COR-L47 (cell line): ENCODE measurements at places on chromosomes 4 and X.

GRCh38 chrX:122219735-122220134 lies 964.3 kb upstream of the GRIA3 start:
- no peak for DNase-seq

DNA sequence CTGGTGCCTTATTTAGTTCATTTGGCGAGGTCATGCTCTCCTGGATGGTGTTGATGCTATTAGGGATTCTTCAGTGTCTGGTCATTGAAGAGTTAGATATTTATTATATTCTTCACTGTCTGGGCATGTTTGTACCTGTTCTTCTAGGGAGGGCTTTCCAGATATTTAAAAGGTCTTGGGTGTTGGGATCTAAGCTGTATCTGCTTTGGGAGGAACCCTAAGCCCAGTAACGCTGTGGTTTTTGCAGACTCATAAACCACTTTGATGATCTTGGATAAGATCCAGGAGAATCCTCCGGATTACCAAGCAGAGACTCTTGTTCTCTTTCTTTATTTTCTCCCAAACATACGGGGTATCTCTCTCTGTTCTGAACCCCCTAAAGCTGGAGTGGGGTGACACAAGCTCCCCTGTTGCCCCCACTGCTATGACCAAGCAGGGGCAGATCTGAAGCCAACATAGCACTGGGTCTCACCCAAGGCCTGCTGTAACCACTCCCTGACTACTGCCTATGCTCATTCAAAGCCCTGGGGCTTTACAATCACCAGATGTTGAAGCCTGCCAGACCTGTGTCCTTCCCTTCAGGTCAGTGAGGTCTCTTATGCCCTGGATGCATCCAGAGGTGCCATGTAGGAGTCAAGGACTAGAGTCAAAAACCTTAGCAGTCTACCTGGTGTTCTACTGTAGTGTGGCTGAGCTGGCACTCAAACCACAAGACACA lies 187.6 kb downstream of the GUCY2F start:
- no peak for DNase-seq

DNA sequence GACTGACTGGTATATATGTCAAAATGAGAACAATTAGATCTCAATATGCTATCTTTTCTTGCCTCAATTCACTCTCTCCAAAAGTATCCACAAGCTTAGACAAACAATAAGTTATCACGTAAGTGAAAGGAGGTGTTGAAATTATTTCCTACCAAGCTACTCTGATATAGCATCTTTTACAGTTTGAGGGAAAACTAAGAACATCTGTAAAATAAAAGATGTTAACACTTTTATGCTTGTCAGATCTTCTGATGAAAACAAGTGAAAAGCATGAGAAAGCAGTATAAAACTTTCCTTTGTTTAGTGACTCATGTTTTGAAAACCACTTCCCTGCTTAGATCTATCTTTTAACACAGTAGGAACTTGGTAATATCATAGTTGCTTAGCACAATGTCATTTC lies 8.4 kb upstream of the MAB21L2 start:
- no peak for DNase-seq

DNA sequence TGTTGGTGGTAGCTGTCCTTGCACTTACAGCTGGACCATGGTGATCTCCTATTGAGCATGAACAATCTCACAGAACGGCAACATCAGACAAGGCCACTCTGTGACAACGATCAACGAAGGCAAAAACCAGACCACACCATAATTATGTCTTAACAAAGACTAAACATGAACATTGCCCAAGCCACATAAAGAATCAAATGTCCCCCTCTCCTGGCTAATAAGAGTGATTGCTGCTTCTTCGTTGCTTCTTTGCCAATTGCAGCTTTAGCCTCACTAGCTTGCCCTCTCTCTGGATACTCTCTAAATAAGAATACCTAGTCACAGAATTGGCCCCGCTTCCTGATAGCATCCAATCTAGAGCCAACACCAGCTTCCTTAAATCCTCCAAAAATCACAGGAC lies 41.5 kb upstream of the PGRMC1 start:
- no peak for DNase-seq

DNA sequence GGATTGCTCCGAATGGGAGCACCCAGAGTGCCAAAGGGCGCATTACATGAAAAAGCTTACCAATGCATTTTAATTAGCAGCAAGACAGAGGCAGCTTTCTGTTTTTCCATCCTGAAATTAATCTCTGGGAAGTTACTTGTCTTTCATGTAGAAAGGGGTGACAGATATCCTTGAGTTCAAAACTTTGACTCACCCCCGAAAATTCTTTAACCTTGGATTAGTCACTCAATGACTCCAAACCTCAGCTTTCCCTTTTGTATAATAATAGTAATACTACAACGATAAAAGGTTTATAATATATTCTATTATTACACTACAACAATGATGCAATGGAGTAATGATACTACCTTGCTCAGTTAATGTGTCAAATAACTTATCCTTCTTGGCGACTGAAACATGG lies 126.3 kb downstream of the ADAMTS3 start:
- no peak for DNase-seq

DNA sequence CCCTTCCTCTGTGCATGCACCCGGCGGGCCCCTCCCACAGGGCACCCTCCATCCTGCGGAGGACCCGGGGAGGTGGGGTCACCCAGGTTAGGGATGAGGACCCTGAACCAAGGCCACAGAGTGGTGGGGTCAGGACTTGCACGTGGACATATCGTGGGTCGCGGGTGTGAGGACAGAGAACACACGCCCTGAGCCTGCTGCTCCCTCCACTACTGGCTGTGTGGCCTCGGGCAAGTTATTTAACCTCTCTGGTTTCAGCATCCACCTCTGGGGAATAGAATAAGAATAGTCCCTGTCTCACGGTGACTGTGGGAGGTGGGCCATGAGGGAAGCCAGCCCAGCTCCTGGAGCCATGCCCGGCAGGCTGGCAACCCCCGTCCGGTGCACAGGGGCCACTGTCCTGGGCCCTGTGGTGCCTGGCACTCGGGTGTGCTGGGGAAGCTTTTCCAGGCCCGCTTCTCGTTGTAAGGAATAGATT lies 5.1 kb downstream of the PSAPL1 start:
- DNase-seq: no peak

DNA sequence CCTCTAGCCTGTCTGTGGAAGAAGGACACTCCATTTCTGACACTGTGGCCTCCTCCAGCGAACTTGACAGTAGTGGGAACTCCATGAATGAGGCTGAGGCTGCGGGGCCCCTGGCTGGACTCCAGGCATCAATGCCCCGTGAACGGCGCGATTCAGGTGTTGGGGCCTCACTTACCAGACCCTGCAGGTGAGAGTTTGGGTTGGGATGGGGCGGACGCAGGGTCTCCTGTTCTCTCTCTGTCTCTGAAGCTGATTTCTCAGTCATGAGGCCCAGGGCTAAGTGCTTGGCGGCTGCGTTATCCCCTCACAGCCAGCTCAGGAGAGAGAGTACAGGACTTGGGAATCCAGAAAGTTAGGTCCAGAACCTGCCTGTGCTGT lies 71.0 kb downstream of the STARD8 start:
- no peak for DNase-seq

DNA sequence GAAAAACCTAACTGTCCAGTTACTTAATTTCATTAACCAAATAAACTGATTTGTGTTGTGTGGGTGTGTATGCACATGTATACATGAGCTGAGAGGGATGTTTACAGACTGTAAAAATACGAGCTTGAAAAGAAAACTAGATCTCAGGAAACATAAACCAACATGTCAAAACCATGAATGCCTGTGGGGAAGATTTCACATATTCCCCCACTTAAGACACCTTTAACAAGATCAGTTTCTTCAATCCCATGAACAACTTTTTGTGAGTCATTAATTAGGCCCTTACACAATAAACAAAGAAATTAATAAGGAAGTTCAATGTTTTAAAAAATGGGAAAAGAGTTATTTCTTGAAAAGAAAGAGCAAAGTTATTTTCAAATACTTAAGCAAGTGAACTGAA lies 170.8 kb downstream of the ZNF674 start:
- no peak for DNase-seq

DNA sequence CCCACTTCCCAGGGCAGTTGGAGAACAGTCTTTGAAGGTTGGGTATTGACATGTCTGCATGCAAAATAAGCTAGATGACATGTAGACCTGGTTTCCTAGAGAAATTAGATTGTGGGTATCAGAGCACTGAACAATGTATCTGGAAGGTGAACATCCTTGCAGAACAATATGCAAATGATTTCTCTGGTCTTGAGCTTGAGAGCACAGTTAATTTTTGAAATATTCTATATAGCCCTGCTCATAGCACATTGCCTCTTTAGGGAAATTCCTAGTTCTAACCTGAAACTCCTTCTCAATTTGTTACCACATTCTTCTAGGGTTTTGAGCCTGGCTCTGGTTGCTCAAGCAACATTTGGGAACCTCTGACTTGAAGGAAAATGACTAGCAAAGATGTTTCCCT lies 41.6 kb upstream of the LAS1L start:
- DNase-seq: no peak

GRCh38 chr4:1715002-1715758 lies 3.1 kb upstream of the SLBP start:
- DNase-seq: no peak

DNA sequence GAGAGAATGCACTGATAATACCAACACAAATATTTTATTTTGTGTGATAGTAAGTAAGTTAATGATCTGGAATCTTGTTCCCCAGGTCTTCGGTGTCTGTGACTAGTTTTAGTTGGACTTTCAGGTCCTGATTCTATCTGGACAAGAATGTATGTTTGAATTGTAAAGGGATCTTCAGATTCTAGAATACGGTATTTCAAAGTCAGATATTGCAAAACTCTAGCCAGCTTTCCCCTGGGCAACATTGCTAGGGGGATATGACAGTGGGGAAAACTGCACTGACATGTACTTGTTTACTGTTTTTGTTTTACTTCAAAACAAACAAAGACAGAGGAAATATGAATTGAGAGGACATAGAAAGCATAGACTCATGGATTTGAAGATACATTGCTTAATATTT lies 489.0 kb downstream of the FAM133A start:
- DNase-seq: no peak

DNA sequence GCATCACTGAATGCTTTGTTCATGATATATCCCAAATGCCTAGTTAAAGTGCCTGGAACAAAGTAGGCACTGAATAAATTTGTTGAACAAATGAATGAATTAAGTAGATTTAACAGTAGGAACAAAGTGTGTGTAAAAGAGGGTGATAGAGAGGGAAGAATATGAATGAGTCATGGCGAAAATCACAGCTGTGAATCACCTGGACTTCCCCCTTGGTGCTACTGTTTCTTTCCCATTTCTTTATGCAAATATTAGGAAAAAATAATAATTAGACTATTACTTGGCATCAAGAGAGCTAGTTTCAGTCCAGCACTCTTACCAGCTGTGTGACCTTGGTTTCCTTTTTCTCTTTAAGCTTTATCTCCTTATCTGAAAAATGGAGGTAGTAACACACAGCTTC lies 9.2 kb downstream of the SPIN3 start:
- no peak for DNase-seq

DNA sequence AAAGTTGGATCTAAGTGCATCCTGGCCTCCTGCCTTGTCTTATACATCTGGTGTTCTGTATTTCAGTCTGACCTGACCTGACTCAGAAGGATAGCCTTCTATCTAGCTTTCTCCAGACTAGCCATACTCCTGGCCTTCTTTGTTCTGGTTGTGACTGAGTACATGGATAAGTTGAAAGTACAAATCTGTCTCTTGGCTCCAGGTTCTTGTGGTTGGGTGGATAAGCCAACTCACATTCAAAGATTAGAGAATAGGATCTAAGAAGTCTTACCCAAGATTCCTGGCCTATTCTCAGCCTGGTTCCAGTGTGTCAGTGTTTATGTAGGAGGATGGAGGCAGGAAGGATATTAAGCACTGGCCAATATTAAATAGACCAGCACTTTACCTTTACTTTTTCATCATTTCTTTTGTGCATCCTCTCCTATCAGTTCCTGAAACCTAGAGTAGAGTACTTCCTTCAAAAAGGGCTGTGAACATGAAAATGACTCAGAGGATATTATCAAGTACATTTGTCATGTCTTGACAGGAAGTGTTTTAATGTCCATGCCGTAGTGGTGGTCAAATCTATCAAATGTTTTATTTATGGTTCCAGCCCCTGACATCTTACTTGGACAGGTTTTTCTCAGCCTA lies 123.5 kb downstream of the IL15 start:
- DNase-seq: no peak

DNA sequence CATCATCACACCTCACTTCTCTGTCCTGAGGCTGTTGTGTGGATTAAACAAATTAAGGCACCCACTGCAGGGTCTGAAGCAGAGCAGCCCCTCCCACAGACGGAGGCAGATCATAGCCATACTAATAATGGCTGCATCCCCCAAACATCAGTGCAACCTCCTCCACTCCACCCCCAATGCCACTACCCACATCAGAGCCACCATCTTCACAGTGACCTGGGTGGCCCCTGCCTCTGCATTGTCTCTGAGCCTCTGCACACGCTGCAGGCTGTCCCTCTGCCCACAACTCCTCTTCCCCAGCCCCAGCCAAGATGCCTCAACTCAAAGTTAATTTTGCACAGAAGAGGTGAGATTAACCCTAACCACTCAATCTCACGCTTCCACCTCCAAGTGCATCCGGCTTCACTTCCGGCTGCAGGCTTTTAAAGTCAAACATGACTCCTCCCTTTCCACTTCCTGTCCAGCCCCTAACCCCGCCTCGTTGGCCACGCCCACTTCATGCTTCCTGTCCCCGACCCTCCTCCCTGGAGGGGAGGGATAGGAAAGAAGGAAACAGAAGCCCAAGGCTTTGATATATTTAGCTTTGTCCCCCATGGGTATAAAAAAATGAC lies 22.7 kb downstream of the JAKMIP1 start:
- no peak for DNase-seq

DNA sequence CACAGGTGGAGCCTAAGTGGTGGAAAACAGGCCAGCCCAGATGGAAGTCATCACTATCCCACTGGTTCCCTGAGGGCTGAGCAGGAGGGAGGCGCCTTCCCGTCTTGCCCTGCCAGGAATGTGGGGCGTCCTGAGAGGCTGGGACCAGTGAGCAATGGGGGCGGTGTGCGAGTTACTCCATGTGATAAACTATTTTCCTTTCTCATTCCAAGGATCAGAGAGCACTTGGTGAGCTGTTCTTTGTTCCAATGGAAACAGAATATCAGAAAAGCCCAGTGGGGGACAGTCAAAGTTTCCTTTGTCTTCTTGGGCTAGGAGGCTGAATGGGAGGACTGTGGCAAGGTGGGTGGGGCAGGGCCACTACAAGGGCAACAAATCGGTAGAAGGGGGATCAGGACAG lies 86.2 kb downstream of the NHSL2 start:
- no peak for DNase-seq

- DNase-seq: peak; percentile 80
Observed at GRCh38 chr4:140252141-140252741, 98.3 kb upstream of the MAML3 start.

DNA sequence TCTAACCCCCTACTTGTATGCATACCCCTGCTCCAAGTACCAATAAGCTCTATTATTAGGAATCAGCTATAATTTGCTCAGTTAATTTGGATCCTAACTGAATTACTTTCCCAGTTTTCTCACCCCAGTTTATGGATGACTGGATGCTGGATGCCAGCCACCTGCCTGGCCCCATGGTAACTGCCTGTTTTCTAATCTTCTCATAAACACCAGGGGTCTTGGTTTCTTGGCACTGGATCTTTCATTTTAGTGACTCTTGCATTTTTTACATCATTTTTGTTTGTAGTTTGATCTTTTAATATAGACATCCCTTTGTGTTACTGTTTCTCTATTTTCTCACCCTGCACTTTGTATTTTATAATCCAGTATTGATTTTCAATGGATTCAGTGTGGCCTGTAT lies 246.8 kb downstream of the ADGRL3 start:
- DNase-seq: peak; percentile 51
